ENCODE measurements at places on chromosomes 5 and 9. TPM values are rescaled to one million over a fixed set of nuclear protein-coding genes. Genes with fewer than 3 reads are reported as not detected.

DNA sequence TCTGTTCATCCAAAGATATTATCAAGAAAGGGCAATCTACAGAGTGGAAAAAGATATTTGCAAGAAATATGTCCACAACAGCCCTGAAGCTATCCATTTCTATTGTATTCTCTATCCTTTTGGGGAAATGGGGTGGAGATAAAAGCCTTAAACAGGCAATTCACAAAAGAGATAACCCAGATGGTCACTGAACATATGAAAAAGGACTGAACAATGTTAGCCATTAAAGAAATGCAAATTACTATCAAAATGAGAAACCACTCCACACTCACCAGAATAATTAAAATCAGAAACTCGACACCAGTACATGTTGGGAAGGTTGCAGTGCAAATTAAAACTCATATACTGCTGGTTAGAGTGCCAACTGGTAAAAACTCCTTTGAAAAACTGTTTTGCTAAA lies 955.2 kb upstream of the DMAC1 start:
- no peak for DNase-seq
- no peaks in the 10 kb centered on the region for H3K4me1 ChIP-seq
- no peak overlapping the region for H3K4me3 ChIP-seq
- no peak overlapping the region for H3K27ac ChIP-seq

DNA sequence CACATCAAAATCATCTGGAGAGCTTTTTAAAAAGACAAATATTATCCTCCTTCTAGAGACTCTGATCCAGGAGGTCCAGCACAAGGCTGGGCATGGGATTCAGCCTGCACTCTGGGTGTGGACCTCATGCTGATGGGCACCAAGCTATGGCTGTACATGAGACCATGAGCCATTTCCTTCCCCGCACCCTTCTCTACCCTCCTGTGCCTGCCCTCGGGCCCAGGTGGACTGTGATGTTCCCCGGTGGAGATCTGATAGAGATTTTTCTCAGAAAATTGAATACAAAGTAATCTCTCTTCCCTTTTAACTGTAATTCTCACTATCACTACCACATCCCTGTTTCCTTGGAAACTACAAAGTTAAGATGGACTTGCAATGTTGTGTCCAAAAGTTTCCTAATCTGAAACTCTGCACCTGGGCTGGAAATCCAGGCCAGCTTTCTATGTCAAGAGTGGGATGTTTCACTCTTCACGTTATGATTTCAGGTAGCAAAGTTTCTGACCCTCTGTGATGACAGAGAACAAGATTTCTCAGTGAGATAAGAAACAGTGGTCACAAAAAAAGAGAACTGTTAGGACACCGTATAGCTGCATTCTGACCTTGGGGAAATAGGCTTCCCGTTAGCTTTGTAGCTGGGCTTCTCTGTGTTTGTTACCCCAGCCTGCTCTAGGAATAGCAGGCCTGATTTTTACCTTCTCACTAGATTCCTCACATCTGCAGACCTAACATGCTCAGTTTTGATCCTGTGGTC lies 11.5 kb downstream of the SFXN1 start:
- no peak for DNase-seq
- peaks cover 65% of the 10 kb centered on the region for H3K36me3 ChIP-seq
- H3K4me3 ChIP-seq, result no peak overlapping the region
- no peaks in the 10 kb centered on the region for H3K4me1 ChIP-seq
- H3K27me3 ChIP-seq, result no peaks in the 10 kb centered on the region

The ASPN gene
- 9.8 TPM for total RNA-seq

The PNPLA7 gene
- total RNA-seq, result 1.6 TPM

GRCh38 chr5:174837919-174838902 lies 113.8 kb downstream of the MSX2 start:
- no peak for DNase-seq
- no peaks in the 10 kb centered on the region for H3K36me3 ChIP-seq
- no peak overlapping the region for H3K27ac ChIP-seq
- H3K4me3 ChIP-seq, result no peak overlapping the region
- no peaks in the 10 kb centered on the region for H3K27me3 ChIP-seq

DNA sequence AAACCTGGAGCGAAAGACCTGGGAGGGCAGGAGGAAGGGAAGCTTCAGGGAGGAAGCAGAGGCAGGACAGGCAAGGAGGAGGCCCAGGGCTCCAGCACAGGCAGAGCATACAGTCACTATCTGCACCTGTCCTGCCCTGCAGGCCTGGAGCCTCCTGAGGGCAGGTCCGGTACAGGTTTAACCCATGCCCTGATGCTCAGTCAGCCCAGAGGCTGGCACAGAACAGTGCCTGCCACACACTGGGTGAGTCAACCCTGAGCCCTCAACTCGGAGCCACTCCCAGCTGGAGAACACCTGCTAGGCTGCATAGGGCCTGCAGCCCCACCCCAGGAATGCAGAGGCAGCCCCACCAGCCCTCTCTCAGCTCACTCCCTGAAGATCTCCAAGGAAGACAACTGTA lies 161.5 kb upstream of the PHYKPL start:
- peak overlapping the region; percentile 65 for H3K27ac ChIP-seq
- H3K4me1 ChIP-seq, result peaks cover 71% of the 10 kb centered on the region

- no peaks in the 10 kb centered on the region for H3K36me3 ChIP-seq
- DNase-seq, result no peak
- H3K27me3 ChIP-seq, result peaks cover 14% of the 10 kb centered on the region
- H3K4me3 ChIP-seq, result no peak overlapping the region
- H3K27ac ChIP-seq, result no peak overlapping the region
Measured at GRCh38 chr9:3177936-3178335, 334.0 kb upstream of the PUM3 start.

- H3K27me3 ChIP-seq, result peaks cover 21% of the 10 kb centered on the region
- H3K36me3 ChIP-seq, result no peaks in the 10 kb centered on the region
- no peak within 1 kb of the TSS for H3K4me3 ChIP-seq
- no peaks in the 10 kb centered on the region for H3K4me1 ChIP-seq
- H3K27ac ChIP-seq, result no peak within 1 kb of the TSS
Measured at GRCh38 chr5:177995691-177996595, at the start of gene PROP1. Gene PROP1, minus strand, starts transcription at chr5:177996242. Its CDS starts 309 bp downstream, at chr5:177995933.

GRCh38 chr9:110951805-110952539 lies 86.3 kb downstream of the LPAR1 start:
- DNase-seq, result no peak
- H3K27me3 ChIP-seq, result no peaks in the 10 kb centered on the region
- no peak overlapping the region for H3K27ac ChIP-seq
- no peak overlapping the region for H3K4me3 ChIP-seq
- no peaks in the 10 kb centered on the region for H3K36me3 ChIP-seq

The EXD3 gene
- 3.4 TPM for total RNA-seq

The AFAP1L1 gene
- 8.0 TPM for total RNA-seq

The DOCK2 gene
- 99.4 TPM for total RNA-seq

- H3K27me3 ChIP-seq, result no peaks in the 10 kb centered on the region
- peaks cover 2% of the 10 kb centered on the region for H3K4me1 ChIP-seq
- no peak for DNase-seq
- H3K4me3 ChIP-seq, result no peak overlapping the region
- no peaks in the 10 kb centered on the region for H3K36me3 ChIP-seq
Measured at GRCh38 chr9:35500130-35500748, 10.3 kb downstream of the RUSC2 start.
